ENCODE measurements at places on chromosomes 3 and 15. TPM values are rescaled to one million over a fixed set of nuclear protein-coding genes. Genes with fewer than 3 reads are reported as not detected.

DNA sequence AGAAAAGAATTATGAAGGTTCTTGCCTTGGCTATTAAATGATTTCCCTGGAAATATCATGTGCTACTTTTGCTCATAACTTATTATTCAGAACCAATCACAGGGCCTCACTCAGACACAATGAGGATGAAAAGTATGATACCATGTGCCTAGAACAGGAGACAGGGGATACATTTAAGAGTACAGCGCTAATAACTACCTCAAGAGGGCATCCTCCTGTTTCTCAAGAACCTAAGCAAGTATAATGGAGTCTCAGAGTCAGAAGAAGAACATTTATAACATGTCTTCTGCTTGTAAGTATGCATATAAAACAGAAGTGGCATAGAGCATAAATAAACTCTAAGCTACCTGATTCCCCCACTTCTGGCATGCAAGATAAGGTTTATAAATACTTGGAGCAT, 125.4 kb upstream of the MME start:
- no peak for DNase-seq
- H3K4me1 ChIP-seq, result peaks cover 7% of the 10 kb centered on the region
- no peaks in the 10 kb centered on the region for H3K27me3 ChIP-seq
- no peak overlapping the region for H3K27ac ChIP-seq

GRCh38 chr15:75201616-75202250, at the start of gene C15orf39:
Gene C15orf39, plus strand, starts transcription at chr15:75201882. Its CDS starts 4,167 bp downstream, at chr15:75206049.
- peaks cover 29% of the 10 kb centered on the region for H3K4me1 ChIP-seq
- DNase-seq, result peak; percentile 73
- no peak within 1 kb of the TSS for H3K27ac ChIP-seq
- no peaks in the 10 kb centered on the region for H3K36me3 ChIP-seq
- peaks cover 23% of the 10 kb centered on the region for H3K27me3 ChIP-seq

DNA sequence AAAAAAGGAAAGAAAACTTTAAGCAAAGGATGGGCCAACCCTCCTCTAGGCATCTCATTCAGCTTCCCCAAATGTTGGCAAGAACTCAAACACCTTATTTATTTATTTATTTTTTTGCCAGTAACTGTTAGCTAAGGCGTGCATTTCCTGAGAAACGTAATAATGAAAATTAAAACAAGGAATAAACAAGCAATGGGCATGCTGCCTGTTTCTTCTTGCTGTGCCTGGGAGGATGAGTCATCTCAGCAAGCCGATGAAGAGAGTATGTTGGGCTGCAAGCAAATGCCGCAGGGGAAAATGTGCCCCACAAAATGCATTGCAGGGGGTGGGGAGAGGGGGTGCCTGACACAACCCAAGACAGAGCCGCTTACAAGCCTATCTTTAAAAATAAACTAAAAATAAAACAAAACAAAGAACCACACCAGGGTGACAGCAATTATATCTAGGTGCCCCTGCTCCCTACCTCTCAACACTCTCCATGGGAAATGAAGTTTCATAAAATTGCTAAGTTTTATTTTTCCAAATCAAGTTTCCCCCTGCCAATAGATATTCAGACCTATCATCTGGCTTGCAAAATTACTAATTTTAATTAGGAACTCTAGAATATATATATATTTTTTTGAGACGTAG, 40.3 kb downstream of the EIF4E3 start:
- peaks cover 23% of the 10 kb centered on the region for H3K4me1 ChIP-seq
- H3K27ac ChIP-seq, result no peak overlapping the region
- H3K4me3 ChIP-seq, result no peak overlapping the region
- H3K27me3 ChIP-seq, result peaks cover 2% of the 10 kb centered on the region
- DNase-seq, result no peak
- H3K36me3 ChIP-seq, result peaks cover 2% of the 10 kb centered on the region

GRCh38 chr3:56655709-56656108, 27.4 kb downstream of the TASOR start:
- no peak for DNase-seq
- peaks cover 37% of the 10 kb centered on the region for H3K36me3 ChIP-seq
- H3K27ac ChIP-seq, result no peak overlapping the region
- no peaks in the 10 kb centered on the region for H3K4me1 ChIP-seq
- H3K4me3 ChIP-seq, result no peak overlapping the region

- no peak overlapping the region for H3K27ac ChIP-seq
- H3K36me3 ChIP-seq, result no peaks in the 10 kb centered on the region
- H3K27me3 ChIP-seq, result no peaks in the 10 kb centered on the region
Observed at GRCh38 chr15:77866596-77867125, 210.8 kb downstream of the TBC1D2B start.

The CELF6 gene
- total RNA-seq, result 1.1 TPM

The VGLL3 gene
- 6.1 TPM for total RNA-seq

- H3K27me3 ChIP-seq, result peaks cover 59% of the 10 kb centered on the region
- no peak overlapping the region for H3K27ac ChIP-seq
Observed at GRCh38 chr3:194083637-194084224, 52.2 kb upstream of the HES1 start.

The APPL1 gene
- 28.9 TPM for total RNA-seq

DNA sequence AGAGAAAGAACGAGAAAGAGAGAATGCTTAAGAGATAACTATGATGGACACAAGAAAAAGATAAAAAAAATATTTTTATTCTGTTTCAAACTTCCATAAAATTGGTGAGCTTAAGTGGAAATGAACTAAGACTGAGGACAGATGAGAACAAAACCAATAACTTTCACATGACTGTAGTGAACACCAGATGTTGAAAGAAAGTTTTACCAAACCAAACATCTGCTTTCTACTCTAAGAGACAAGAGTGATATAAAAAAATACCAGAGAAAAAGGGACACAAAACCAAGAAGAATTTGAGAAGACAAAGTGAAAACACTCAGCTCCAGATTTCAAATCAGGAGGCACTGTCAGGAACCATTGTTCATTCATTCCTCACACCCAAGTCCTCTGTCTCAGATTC, 147.9 kb downstream of the IMPG2 start:
- H3K4me1 ChIP-seq, result peaks cover 3% of the 10 kb centered on the region
- no peak overlapping the region for H3K4me3 ChIP-seq
- no peaks in the 10 kb centered on the region for H3K36me3 ChIP-seq
- no peak for DNase-seq
- no peaks in the 10 kb centered on the region for H3K27me3 ChIP-seq

DNA sequence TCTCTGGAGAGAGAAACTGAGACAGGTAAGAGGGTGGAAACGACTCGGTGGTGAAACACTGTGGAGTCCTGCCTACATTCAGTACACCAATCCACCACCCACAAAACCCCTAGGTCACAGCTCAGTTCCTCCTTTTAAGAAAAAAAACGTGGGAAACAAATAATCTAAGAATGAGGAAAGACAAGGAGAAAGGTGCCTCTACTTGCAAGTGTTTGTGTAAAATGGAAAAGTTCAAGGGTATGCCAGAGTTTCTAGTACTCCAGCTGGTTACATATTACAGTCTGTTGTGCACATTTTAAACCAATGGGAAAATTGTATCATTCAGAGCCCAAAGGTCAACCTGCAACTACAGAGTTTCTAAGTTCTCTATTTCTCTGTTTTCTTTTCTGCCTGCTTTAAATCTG, 32.2 kb downstream of the HGD start:
- no peaks in the 10 kb centered on the region for H3K36me3 ChIP-seq
- H3K27me3 ChIP-seq, result no peaks in the 10 kb centered on the region
- H3K27ac ChIP-seq, result no peak overlapping the region
- no peak for DNase-seq
- no peaks in the 10 kb centered on the region for H3K4me1 ChIP-seq
- H3K4me3 ChIP-seq, result no peak overlapping the region

The TPRG1 gene
- total RNA-seq, result 0.61 TPM

DNA sequence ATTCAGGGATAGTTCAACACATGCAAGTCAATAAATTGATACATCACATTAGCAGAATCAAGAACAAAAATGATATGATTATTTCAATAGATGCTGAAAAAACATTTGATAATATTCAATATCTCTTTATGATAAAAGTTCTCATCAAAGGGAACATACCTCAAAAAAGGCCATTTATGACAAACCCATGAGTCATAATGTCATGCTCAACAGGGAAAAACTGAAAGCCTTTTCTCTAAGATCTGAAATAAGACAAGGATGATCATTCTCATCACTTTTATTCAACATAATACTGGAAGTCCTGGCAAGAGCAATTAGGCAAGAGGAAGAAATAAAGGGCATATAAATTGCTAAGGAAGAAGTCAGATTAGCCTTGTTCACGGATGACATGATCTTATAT, 54.1 kb upstream of the TMEM158 start:
- peaks cover 12% of the 10 kb centered on the region for H3K27me3 ChIP-seq
- no peaks in the 10 kb centered on the region for H3K4me1 ChIP-seq
- H3K4me3 ChIP-seq, result no peak overlapping the region
- peaks cover 3% of the 10 kb centered on the region for H3K36me3 ChIP-seq
- H3K27ac ChIP-seq, result no peak overlapping the region
- DNase-seq, result no peak

DNA sequence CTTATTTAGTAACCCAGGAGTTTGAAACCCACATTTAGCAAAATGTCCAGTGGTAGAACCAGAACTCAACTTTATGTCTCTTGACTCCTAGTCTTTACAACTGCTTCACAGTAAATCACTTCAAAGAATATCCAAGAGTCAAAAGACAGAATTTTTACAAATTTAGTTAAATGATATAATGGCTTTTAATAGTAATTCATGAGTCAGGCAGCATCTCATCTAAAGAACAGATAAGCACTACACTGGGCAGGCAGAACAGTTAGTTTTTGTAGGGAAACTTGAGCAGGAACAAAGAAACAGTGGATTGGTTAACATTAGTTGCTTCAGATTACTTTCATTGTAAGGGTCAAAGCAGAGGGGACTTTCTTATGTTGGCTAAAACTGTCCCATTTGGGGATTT, 120.2 kb downstream of the NEO1 start:
- no peak overlapping the region for H3K4me3 ChIP-seq
- H3K27me3 ChIP-seq, result no peaks in the 10 kb centered on the region
- no peak overlapping the region for H3K27ac ChIP-seq
- no peak for DNase-seq
- peaks cover 11% of the 10 kb centered on the region for H3K4me1 ChIP-seq
- H3K36me3 ChIP-seq, result peaks cover 2% of the 10 kb centered on the region

The GOLGA8F gene
- not detected for total RNA-seq

DNA sequence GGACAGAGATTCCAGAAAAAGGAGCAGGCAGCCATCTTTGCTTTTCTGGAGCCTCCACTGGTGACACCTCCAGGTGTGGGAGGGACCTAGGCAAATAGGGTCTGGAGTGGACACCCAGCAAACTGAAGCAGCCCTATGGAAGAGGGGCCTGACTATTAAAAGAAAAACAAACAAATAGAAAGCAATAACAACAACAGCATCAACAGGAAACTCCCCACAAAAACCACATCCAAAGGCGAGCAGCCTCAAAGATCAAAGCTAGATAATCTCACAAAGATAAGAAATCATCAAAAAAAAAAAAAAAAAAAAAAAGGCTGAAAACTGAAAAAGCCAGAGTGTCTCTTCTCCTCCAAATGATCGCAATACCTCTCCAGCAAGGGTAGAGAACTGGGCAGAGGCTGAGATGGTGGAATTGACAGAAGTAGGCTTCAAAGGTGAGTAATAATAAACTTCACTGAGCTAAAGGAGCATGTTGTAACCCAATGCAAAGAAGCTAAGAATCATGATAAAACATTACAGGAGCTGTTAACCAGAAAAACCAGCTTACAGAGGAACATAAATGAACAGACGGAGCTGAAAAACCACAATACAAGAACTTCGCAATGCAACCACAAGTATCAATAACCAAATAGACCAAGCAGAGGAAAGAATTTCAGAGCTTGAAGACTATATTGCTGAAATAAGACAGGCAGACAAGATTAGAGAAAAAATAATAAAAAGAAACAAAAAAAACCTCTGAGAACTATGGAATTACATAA, 225.4 kb downstream of the CTNNB1 start:
- peaks cover 3% of the 10 kb centered on the region for H3K36me3 ChIP-seq
- no peak overlapping the region for H3K27ac ChIP-seq
- DNase-seq, result no peak
- H3K4me3 ChIP-seq, result no peak overlapping the region

- H3K4me3 ChIP-seq, result no peak overlapping the region
- H3K36me3 ChIP-seq, result no peaks in the 10 kb centered on the region
- no peak for DNase-seq
- peak overlapping the region; percentile 14 for H3K27ac ChIP-seq
- H3K27me3 ChIP-seq, result no peaks in the 10 kb centered on the region
Observed at GRCh38 chr15:63226966-63227401, 37.6 kb downstream of the RAB8B start.

DNA sequence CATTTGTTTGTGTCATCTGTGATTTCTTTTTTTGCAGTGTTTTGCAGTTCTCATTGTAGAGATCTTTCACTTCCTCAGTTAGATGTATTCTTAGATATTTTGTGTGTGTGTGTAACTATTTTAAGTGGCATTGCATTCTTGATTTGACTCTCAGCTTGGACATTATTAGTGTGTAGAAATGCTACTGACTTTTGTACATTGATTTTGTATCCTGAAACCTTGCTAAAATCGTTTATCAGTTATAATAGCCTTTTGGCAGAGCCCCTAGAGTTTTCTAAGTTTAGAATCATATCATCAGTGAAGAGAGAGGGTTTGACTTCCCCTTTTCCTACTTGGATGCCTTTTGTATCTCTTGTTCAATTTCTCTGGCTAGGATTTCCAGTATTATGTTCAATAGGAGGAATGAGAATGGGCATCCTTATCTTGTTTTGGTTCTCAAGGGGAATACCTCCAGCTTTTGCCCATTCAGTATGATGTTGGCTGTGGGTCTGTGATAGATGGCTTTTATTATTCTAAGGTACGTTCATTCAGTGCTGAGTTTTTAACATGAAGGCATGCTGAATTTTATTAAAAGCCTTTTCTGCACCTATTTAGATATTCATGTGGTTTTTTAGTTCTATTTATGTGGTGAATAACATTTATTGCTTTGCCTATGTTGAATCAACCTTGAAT, 211.7 kb downstream of the MBNL1 start:
- H3K27me3 ChIP-seq, result no peaks in the 10 kb centered on the region
- H3K4me1 ChIP-seq, result no peaks in the 10 kb centered on the region
- no peak overlapping the region for H3K27ac ChIP-seq

DNA sequence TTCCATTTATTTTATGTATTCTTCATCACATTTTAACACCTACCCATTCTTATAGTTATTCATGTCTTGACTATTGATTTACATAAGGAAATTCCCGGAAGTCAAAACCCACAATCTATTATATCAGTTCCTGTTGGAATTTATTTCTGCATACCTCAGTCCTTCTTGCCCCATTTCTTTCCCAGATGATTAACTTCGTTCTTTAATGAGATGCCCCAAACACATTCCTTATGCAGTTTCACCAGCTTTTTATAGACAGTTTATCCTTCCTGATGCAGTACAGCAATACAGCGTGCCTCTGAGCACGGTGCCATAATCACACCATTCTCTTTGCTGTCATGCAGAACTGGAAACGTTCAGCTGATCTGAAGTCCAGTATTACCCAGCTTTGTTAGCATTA, 175.8 kb upstream of the NANOGP8 start:
- H3K4me1 ChIP-seq, result peaks cover 8% of the 10 kb centered on the region
- no peaks in the 10 kb centered on the region for H3K27me3 ChIP-seq
- peaks cover 6% of the 10 kb centered on the region for H3K36me3 ChIP-seq
- no peak overlapping the region for H3K27ac ChIP-seq

The TMC3 gene
- total RNA-seq, result not detected

The TGM4 gene
- total RNA-seq, result not detected

The UQCRC1 gene
- total RNA-seq, result 288 TPM

The PRSS50 gene
- 0.35 TPM for total RNA-seq

GRCh38 chr15:23497710-23498111, 50.7 kb upstream of the GOLGA6L2 start:
- DNase-seq, result peak; percentile 2
- no peaks in the 10 kb centered on the region for H3K36me3 ChIP-seq
- H3K27ac ChIP-seq, result no peak overlapping the region
- no peak overlapping the region for H3K4me3 ChIP-seq

Data from neural crest cell (in vitro differentiated cells).